ENCODE measurements at places on chromosomes 1 and 21. TPM values are rescaled to one million over a fixed set of nuclear protein-coding genes. Genes with fewer than 3 reads are reported as not detected.

Gene AMY1A
- total RNA-seq: not detected

Gene INAVA
- 0.18 TPM for total RNA-seq

Gene PRELP
- total RNA-seq: 0.32 TPM

Gene EFNA3
- total RNA-seq: 1.8 TPM

Gene UBASH3A
- not detected for total RNA-seq

Gene HHIPL2
- total RNA-seq: not detected

Gene METTL13
- total RNA-seq: 26.7 TPM

Gene AMPD2
- total RNA-seq: 116 TPM

Gene ACBD6
- total RNA-seq: 47.2 TPM

Gene KCNJ10
- total RNA-seq: not detected

Gene TRABD2B
- total RNA-seq: 0.14 TPM

Gene AMPD1
- not detected for total RNA-seq

Gene TFF2
- not detected for total RNA-seq

Gene SGIP1
- 4.4 TPM for total RNA-seq

Gene CENPF
- total RNA-seq: 40.5 TPM

Gene GNG4
- 0.83 TPM for total RNA-seq

Gene GJA5
- total RNA-seq: 0.59 TPM

Gene ITLN2
- not detected for total RNA-seq

Gene AMIGO1
- total RNA-seq: 1.0 TPM

Gene ZNF683
- total RNA-seq: not detected

Gene OLIG2
- not detected for total RNA-seq

Gene ERG
- total RNA-seq: 0.59 TPM

Gene KRTAP13-2
- total RNA-seq: not detected

Gene PRCC
- total RNA-seq: 8.6 TPM

Gene PGLYRP4
- total RNA-seq: not detected

Gene TXNDC12
- 63.2 TPM for total RNA-seq

Gene DNAJC28
- total RNA-seq: 1.7 TPM
